ENCODE measurements at places on chromosomes 1 and 21. TPM values are rescaled to one million over a fixed set of nuclear protein-coding genes. Genes with fewer than 3 reads are reported as not detected.

GRCh38 chr1:214660900-214661299 lies 57.9 kb downstream of the CENPF start:
- no peak for DNase-seq

- no peak for DNase-seq
Measured at GRCh38 chr1:192445839-192446489, 129.2 kb downstream of the RGS21 start.

The CYP4A22 gene
- total RNA-seq, result not detected

- DNase-seq, result no peak
Measured at GRCh38 chr1:97820470-97821188, 100.2 kb downstream of the DPYD start.

The TRAF3IP3 gene
- not detected for total RNA-seq

- DNase-seq, result no peak
Measured at GRCh38 chr21:17903029-17903806, 84.1 kb upstream of the C21orf91 start.

The RGS13 gene
- not detected for total RNA-seq

DNA sequence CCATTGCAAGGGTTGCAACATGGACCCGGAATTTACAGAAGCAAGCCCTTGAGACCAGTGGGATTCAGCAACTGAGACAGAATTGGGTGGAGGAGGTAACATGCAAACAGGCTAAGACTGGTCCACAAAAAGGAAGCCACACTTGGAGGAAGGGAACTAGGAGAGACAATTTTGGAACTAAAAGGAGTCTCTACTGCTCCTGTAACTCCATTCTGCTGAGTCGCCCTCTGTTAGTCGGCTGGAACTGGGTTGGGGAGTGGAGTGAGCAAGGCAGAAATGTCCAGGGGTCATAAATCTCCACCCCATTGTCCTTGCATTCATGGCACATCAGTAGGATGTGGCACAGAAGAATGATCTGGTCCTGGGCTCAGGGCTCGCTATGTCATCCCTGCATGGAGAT lies 5.1 kb downstream of the LAMB3 start:
- DNase-seq, result no peak
